Activated gamma-delta T cell treated with anti-CD3 and anti-CD28 coated beads, Interleukin-2, amount 50 U/mL, for 16 hours (primary cell): ENCODE measurements at places on chromosomes 1 and 21.

- no peak for DNase-seq
Observed at GRCh38 chr1:243639027-243639658, 210.9 kb downstream of the AKT3 start.

DNA sequence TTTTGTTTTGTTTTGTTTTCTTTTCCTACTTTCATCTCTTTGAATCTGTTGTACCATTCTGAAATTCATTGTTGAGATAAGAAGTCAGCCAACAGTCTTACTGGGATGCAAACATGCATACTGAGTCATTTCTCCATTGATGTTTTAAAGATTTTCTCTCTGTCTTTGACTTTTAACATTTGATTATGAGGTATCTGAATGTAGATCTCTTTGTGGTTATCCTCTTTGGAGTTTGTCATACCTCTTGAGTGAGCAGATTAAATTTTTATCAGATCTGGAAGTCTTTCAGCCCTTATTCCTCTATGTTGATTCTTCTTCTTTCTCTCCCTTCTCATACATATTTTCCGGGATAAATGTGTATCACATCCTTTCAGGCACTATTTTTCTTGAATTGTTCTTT is 406.9 kb upstream of the NCAM2 start:
- no peak for DNase-seq

DNA sequence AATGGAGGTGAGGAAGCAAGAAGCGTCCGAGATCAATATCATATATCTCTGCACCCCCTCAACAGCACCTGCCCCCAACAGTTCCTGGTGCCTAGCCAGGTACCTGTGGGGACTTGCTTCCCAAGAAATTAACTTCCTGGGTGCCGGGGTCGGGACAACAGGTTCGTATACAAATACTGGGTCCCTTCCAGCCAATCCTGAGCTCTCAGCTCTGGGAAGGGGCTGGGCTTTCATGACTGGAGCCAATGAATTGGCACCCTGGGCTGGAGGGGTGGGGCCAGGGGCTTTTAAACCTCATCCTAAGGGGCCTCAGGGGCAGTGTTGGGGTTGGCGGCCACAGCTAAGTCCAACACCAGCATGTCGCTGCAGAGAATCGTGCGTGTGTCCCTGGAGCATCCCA is at the start of gene PADI3:
PADI3 (plus strand) TSS at position 318 of the 400 bp plus-strand sequence; CDS start at position 358, 40 bp downstream.
- no peak for DNase-seq

DNA sequence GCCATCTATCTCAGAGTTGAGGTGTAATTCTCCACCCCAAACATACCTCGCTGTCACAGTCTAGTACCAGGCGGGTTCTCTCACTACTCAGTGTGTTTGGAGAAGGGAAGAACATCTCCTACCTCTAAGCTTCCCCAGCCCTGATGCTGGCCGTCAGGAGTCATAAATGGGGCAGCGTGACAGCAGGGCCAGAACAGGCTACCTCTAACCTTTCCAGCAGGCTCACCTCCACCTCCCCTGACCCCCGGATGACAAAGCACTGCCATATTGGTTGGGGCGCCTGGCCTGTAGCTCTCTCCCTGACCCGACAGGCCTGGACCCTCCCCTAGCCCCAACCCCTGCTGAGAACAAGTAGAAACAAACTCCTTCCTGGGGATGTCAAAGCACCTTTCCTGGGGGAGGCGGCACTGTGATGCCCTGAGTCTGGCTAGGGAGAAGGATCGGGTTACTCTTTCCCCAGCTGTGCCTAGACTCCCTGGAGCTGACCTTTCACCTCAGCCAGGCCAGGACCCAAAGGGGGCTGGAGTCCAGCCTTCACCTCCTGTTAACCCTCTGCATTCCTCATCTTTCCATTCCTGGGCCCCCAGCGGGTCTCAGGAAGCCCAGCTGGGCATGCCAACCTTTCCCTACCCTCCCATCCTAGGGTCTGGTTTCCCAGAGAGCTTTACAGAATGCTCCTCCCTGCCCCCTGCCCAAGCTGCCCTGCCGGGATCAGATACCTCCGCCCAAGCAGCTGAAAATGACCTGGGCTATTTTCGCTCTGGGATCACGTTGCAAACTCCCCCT is 34.2 kb downstream of the AHDC1 start:
- DNase-seq: no peak
